ENCODE measurements at places on chromosomes 2 and 18.

DNA sequence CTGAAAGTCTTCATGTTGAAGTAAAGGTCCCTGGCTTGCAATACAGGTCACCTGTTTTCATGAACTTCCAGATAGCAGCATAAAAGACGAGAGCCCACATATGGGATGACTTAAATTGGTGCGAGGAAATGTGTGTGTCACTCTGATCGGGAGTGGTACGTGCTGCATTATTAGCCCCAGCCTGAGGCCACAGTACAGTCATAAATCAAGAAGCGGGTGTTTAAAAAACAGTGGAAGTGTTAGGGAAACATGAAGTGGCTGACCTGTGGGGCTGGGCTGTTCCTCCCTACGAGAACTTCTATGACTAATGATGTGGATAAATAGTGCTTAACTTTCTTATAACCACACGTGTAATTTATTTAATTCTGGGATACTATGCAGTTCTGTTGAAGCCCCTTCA lies 24.4 kb downstream of the RDH14 start:
- no peak for DNase-seq

GRCh38 chr18:12238826-12239225 lies 15.3 kb upstream of the CIDEA start:
- DNase-seq, result no peak

DNA sequence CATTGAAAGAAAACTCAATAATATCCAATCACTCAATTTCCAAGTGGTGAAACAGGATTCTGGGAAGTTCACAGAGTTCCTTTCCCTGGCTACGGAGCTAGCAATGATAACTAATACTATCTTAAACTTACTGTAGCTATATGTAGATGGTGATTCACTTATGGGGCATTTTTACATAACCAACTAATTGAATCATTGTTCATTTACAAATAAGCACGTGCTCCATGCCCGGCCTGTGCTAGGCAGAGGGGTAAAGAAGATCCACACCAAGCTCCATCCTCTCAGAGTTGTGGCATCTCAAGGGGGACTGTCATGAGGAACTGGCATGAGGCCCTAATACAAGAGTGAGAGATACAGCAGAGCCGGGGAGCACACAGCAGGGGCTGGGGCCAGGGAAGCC lies 176.3 kb downstream of the ANKRD30B start:
- DNase-seq, result no peak

GRCh38 chr2:95356821-95357700 lies 45.4 kb upstream of the FAHD2A start:
- DNase-seq, result no peak

- no peak for DNase-seq
Measured at GRCh38 chr2:189318761-189319160, 122.5 kb upstream of the WDR75 start.

- no peak for DNase-seq
Measured at GRCh38 chr2:80621656-80622055, 317.1 kb upstream of the LRRTM1 start.

DNA sequence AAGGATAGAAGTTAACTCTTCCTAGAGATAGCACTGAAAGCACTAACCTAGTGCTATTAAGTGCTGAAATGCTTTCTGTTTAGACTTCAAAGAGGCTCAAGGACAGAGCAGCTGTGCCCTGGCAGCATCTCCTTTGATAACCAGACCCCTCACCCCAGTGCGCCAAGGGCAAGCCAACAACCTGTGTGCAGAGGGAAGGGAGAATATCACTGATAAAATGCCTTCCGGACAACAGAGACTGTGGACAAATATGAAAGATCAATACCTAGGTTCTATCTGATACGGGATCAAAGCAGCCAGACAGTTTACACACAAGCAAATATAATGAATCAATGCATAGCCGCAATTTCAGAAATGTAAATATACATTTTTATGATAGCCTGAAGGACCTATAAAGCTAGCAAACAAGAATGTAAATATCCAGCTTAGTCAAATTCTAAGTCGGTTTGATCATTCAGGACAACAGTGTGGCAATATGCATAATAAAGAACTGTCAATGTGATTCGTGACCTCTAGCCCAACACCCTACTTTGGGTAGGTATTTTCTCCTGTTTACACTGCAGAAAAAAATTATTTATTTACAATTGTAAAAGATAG lies 91.8 kb upstream of the RFX8 start:
- no peak for DNase-seq

GRCh38 chr2:42819160-42819559 lies 26.8 kb upstream of the HAAO start:
- no peak for DNase-seq

- no peak for DNase-seq
Measured at GRCh38 chr2:163729636-163730273, 6.1 kb downstream of the FIGN start.

GRCh38 chr2:174180165-174180724 lies 68.1 kb downstream of the OLA1 start:
- DNase-seq, result no peak
